Germinal center (tissue), 1 donor: ENCODE measurements at places on chromosomes 2 and 18.
A peak's percentile ranks its signal among the peaks of the same experiment; 100 is the strongest.

DNA sequence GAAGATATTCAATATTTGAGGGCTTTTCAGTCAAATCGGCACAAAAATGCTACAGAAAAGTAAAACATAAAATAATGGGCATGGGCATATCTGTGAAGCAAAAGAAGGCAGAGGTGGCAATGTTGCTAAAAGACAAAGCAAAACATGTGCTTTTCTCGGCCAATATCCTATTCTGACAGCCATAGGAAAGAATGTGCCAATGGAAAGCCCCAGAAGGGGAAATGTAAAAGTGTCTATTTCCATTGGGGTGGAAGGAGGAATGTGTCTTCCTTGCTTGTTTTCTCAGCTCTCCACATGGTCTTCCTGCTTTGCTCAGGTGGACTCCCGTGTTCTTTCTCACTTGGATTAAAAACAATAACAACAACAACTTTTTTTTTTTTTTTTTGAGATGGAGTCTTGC lies 13.7 kb upstream of the PER2 start:
- no peak for DNase-seq

- no peak for DNase-seq
Observed at GRCh38 chr18:71293322-71293721, 1004.5 kb downstream of the SOCS6 start.

DNA sequence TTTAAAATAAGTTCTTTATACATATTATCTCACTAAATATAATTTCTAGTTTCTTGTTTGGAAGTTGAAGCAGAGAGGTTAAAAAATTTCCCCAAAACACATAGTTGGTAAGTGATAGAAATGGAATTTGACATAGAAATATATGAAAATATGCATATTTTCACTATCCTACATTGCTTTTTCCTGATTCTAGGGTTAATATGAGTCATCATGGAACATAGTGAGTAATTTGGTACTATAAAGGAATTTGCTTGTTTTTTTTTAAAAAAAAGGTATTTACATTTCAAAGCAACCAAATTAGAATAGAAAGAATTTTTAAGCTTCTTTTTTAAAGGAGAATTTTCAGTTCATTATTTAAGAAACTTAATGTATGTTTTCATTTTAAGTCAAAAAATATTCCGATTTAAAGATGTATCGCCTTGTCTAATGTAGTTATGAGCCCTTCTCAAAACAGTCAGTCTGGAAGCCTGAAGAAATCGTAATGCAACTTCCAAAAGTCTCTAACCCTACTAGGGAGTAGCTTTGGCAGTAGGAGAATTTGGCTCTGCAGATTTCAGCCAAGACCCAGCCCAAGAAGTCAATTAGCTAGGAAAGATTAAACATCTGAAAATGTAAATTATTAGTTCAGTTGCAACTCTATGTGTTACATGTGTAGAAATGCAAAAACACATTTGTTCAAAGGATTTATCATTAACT lies 147.3 kb downstream of the RDH14 start:
- DNase-seq: no peak

- no peak for DNase-seq
Observed at GRCh38 chr2:170298115-170298514, 120.2 kb downstream of the MYO3B start.

DNA sequence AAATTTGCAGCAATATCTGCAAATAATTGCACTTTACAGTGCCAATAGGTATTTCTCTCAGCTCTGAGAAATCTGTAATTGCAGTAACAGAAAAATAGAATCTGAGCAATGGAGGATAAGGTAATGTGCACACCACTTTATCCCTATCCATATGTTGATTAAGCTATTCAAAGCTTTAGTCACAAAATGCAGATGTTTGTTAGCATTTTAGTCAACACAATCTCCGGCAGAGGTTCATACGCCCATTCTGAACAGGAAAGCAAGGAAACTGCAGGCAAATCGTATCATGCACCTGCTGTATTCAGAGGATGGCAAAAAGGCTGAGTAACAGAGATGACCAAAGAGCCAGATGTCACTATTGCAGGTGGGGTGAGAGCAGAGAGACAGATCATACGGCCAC lies 566.2 kb upstream of the CDH2 start:
- DNase-seq: no peak

- no peak for DNase-seq
Observed at GRCh38 chr18:61852496-61852895, 40.3 kb downstream of the RNF152 start.

DNA sequence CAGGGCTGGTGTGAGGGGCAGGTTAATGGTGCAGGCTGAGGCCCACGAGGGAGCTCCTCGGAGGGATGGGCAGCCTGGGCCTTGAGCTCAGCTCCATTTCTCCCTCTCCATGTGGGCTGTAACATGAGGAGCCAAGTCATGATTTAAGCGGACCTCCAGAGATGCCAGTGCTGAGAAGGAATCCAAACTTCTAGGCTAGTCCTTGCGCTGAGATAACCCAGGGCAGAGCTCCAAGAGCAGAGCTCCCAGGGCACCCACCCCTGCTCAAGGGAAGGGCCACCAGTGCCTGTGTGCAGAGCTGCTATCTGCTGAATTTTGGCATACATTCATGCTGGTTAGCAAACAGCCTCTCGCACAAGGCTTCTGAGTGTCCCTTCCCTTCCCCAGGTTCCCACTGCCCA lies 95.1 kb downstream of the MRO start:
- DNase-seq: no peak

DNA sequence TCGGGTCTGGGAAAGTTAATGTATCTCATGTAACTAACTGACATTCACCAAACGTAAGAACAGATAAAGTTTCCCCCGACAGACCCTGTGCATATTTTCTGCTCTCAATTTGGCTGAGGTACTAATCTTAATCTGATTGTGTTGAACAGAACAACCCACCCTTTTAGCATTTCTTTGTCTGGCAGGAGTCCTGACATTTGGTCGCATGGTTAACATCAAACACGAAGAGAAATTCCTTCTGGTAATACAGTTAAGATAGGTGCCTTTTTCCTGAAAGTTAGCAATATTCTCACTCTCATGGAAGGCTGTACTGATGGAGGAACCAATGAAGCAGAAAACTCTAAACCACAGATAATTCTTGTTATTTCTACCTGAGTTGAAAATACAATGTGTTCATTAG lies 520.8 kb downstream of the PARD3B start:
- DNase-seq: no peak

- DNase-seq: no peak
Observed at GRCh38 chr2:148023861-148024260, 3.0 kb downstream of the MBD5 start.

- DNase-seq: no peak
Observed at GRCh38 chr18:54254265-54254758, 15.0 kb upstream of the POLI start.

- no peak for DNase-seq
Observed at GRCh38 chr2:128506534-128506933, 187.9 kb upstream of the HS6ST1 start.

- no peak for DNase-seq
Observed at GRCh38 chr2:95388091-95388692, 14.3 kb upstream of the FAHD2A start.

GRCh38 chr2:9737053-9737875 lies 106.0 kb upstream of the TAF1B start:
- peak; percentile 50 for DNase-seq

DNA sequence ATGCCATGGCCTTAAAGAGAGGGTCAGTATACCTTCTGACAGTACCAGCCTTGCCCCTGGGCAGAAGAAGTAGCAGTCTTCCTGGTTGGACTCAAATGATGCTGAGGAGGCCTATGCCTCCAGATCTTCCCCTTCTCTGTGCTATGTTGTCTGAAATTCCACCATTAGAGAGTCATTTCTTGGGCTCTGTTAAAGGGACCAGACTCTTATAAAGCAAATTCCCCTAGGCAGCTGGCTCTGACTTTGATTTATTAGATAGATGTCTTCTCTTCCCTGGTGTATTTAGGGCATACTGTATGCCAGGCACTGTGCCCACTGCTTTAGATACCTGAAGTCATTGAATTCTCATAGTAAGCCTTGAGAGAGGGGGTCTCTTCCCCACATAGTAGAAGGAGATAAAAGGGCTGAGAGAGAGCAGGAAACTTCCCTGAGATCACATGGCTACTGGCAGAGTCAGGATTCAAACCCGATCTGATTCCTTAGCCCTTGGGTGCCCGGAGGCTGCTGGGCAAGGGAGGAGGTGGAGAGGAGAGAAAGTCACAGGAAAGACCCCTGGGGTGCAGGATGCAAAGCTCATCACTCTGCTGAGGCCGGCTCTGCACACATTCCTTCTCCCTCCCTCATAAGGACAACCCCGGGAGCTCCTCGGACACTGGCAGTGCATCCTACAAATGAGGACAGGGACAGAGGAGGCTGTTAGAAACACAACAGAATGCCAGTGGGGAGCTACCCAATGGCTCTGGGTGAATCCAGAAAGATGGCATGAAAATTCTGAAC lies 23.0 kb downstream of the COPS9 start:
- no peak for DNase-seq

DNA sequence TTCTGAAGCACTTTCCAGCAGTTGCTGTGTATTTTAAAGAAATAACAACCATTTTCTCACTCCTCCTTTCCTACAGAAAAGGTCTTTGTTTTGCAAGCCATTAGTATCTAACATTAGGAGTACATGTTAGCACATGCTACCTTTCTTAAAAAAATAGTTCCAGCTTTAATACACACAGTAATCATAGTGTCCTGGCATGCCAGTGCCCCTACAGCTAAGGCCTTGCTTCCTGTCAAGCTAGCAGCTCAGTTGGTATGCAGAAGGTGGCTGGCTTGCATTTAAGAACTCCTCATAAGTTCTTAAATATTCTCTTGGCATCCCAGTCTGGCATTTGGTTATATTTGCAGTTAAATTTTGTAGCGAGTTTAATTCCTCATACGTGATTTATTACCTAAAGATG lies 141.3 kb upstream of the IL1R2 start:
- DNase-seq: no peak

DNA sequence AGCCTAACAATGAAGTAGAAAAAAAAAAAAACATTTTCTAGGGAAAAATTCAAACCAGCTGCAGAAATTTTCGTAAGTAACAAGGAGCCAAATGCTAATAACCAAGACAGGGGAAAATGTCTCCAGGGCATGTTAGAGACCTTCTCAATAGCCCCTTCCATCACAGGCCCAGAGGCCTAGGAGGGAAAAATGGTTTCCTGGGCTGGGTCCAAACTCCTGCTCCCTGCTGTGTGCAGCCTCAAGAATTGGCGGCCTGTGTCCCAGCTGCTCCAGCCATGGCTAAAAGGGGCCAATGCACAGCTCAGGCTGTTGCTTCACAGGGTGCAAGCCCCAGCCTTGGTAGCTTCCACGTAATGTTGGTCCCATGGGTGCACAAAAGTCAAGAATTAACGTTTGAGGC lies 266.2 kb downstream of the ZEB2 start:
- DNase-seq: no peak

- no peak for DNase-seq
Observed at GRCh38 chr18:8685141-8685913, 20.0 kb upstream of the MTCL1 start.

DNA sequence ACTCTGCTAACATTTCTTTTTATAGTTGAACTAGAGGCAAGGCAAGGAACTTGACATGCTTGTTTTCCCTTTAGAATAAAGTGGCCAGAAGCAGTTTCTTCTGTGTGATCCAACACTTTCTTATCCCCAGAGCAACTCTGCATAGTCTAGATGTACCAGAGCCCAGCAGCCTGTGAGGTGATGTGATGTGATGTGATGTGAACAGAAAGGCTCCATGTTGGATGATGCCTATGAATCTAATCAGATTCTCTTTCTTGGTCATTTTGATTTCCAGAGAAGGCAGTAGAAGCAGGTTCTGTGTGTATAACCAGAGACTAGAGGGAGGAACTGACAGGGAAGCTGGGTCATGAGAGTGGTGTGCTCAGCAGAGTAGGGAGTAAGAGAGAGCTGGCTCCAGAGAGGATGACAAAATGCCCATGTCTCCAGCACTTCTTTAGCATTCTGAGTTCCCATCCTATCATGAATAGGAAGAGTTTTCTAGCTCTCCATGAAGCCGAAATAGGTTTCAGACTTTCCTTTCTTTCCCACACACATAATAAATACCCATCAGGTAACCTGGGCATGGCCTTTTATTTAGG lies 31.0 kb upstream of the PTH2R start:
- DNase-seq: no peak

GRCh38 chr2:76027761-76028160 lies 317.0 kb upstream of the GCFC2 start:
- DNase-seq: no peak

DNA sequence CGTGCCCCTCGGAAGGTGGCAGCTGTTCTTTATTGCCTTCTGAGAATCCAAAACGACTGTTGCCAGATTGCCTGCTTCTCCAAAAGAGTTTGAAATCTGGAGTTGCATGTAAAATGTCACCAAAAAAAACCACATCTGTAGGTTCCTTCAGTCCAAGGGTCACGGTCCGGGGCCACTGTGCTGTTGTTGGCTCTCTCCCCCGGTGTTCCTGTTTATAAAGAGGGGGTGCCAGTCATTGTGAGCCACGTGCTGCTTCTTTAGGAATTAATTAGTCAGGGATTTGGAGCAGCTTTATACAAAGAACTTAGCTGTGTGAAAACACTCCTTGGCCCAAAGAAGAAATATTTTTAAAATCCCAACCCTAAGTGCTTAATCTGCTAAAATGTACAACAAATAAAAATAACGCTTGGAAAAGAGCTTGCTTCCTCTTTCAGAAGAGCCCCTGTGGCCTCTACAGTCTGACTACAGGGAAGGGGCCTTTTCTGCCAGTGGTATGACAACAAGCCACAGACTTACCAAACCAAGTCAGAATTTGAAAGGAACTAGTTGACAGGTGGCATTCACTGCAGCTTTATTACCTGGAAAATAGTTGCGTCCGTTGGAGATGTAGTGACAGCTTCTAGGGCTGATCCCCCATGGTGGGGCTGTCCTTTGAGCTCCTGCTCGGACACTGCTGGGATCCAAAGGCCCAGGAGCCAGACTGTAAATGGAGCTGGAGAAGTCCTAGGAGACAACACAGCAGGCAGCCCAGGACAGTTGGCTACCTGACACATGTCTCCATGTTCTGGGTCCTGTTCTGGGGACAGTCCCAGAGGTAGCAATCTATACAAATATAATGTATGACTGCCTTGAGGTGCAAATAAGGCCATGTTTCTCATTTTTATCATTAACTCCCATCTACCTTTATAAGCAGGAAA lies 84.5 kb upstream of the SLC1A4 start:
- no peak for DNase-seq

- DNase-seq: no peak
Observed at GRCh38 chr18:12777500-12777944, 74.7 kb downstream of the PSMG2 start.
